Stimulated activated CD8-positive, alpha-beta memory T cell treated with anti-CD3 and anti-CD28 coated beads, Interleukin-4, amount 100 ng/mL, for 48 hours (primary cell): ENCODE measurements at places on chromosomes 4 and X.

- no peak for DNase-seq
Measured at GRCh38 chr4:138475116-138475515, 233.0 kb upstream of the SLC7A11 start.

- DNase-seq = no peak
Measured at GRCh38 chrX:106281383-106281782, 113.3 kb downstream of the PWWP3B start.

DNA sequence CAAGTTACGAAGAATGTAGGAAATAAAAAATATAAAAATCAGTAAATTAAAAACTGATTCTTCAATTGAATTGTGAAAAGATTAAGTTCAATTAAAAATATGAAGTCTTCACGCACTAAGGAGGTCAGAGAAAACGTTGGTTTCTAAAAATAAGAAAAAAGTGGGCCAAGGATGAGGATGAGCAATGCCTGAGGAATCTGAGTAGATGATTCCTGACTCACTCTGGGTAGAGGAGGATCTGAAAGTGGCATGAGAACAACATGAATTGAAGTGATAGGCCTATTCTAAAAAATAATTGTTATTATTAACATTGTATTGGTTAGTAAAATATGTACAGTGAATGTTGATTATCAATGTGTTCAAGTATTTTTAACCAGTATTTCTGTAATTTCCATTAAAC is 444.2 kb downstream of the GRIA2 start:
- DNase-seq = no peak

- DNase-seq = no peak
Measured at GRCh38 chr4:23861897-23862296, 27.9 kb downstream of the PPARGC1A start.

DNA sequence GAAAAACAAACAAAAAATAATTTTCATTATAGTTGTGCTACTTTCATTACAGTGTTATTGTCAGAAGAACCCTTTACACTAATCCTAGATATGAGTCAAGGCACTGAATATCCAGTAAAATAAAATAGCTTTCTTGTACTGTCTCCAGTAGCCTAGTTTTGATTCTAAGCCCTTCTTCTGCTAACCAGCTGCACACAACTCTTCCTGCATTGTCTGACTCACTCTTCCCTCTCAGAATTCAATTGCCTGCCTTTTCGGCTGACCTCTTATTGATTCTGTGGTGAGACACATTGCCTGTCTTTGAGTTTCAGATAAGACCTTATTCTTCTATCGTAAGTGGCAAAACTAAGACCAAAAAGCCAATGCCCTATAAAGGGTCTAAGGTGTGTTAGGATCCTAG is 26.7 kb upstream of the PCDH18 start:
- DNase-seq = no peak

GRCh38 chr4:41000356-41000755 is 214.0 kb downstream of the APBB2 start:
- no peak for DNase-seq

DNA sequence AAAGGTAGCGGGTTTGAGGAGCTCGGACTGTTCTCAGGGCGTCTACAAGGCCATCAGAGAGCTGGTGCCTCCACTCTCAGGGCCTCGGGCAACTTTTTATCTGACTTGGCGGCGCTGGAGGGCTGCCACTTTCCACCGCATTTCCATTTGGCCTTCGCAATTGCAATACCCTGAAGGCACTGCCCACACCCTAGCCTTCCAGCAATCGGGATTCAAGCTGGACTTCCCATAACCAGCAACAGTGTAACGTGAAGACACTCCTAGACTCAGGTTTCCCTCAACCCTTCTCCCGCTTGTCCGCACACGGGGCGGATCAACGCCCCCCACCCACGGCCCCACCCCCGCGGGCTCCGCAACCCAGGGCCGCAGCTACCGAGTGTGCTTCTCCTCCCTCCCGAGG is 50.2 kb upstream of the BCOR start:
- DNase-seq = no peak

DNA sequence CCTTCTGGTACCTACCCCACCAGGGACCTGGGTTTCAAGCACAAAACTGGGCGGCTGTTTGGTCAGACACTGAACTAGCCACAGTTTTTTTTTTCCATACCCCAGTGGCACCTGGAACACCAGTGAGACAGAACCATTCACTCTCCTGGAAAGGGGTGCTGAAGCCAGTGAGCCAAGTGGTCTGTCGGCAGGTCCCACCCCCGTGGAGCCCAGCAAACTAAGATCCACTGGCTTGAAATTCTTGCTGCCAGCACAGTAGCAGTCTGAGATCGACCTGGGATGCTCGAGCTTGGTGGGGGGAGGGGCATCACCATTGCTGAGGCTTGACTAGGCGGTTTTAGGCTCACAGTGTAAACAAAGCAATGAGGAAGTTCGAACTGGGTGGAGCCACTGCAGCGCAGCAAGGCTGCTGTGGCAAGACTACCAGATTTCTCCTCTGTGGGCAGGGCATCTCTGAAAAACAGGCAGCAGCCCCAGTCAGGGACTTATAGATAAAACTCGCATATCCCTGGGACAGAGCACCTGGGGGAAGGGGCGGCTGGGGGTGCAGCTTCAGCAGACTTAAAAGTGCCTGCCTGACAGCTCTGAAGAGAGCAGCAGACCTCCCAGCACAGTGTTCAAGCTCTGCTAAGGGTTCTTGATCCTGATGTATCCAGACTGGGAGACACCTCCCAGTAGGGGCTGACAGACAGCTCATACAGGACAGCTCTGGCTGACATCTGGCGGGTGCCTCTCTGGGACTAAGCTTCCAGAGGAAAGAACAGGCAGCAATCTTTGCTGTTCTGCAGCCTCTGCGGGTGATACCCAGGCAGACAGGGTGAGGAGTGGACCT is 223.0 kb downstream of the COX18 start:
- DNase-seq = no peak

DNA sequence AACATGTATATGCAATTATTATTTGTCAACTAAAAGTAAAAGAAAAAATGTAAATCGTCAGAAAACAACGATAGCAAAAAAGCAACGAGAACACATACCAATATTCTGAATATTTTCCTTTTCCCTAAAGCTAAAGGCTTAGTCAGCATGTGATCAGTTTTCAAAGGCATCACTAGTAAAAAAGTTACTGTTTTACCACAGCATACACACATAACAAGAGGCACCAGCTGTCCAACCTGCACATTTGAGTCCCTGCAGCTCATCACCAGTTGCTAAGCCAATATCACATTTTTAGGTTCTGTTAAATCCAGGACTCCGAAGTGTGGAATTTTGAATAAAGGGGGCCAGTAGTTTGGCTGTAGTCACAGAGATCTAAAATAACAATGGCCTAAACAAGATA is 203.8 kb downstream of the ADGRA3 start:
- no peak for DNase-seq

- DNase-seq = no peak
Measured at GRCh38 chrX:31260351-31260750, 188.5 kb upstream of the FTHL17 start.

DNA sequence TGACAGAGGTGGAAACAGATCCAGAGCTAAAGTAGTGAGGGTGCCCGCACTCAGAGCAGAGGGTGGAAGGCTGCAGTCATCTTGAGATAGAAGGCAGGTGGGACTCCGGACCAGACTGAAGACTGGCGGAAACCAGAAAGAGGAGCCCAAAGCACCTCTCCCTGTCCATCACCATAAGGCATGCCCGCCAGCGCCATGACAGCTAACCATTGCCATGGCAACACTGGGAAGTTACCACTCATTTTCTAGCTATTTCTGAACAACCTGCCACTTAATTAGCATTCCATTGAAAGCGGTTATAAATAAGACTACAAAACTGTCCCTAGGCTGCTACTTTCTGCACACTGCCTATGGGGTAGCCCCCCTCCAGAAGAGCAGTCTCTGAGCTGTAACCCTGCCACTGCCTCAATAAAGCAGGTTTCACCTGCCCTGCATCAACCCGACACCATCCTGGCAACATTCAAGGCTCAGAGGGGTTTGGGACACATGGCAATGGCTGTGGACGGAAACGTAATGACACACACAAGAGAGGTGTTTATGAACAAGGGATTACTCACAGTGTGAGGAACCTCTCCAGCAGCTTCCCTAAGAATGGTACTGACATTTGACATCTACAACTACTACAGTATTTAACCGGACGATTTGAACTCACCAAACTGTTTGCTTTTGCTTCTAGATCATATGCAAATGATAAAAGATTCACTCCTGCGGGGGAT is 27.8 kb upstream of the FGFBP2 start:
- no peak for DNase-seq
